ENCODE measurements at places on chromosomes 5 and 9.

DNA sequence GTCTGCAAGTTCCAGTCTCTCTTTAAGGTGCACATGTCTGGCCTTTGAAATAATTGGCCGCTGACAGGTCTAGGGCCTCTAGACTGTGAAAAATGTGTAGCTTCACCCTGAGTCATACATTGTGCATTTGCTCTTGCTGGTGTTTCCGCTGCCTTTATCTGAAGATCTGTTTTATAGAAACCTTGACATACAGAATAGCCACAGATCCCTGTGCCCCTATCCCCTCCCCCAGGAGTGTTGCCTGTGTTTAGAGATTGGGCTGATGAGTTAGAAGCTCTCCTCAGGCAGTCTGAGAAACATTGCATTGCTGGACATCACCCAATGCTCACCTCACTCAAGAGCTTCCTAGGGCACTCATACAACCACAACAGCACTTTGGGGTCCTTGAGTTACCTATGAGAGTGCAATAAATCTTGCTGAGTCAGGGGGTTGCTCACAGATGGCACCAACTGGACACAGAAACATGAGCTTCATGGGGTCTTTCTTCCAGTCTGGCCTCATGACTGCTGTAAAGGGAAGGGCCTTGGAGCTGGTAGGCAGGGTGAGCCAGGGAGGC lies 3.8 kb upstream of the ZNF782 start:
- no peak for DNase-seq

GRCh38 chr5:123450640-123451039 lies 27.4 kb upstream of the CEP120 start:
- DNase-seq = peak; percentile 83

DNA sequence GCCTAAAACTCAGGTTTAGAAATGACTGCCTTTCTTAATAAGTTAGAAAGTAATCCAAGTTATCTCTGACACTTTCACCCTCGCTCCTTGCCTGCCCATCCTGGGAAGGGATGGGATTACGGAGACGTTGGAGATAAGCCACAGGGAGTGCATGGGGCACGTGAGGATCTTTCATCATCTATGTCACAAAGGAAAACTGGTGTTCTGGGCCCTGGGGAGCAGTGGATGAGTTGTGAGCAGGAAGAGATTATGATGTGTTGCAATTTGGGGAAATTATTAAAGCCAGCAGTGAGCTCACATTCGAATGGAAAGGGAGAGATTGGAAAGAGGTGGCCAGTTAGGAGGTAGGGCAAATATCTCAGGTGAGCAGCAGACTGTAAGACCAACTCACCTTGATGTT lies 12.8 kb downstream of the AFAP1L1 start:
- no peak for DNase-seq

DNA sequence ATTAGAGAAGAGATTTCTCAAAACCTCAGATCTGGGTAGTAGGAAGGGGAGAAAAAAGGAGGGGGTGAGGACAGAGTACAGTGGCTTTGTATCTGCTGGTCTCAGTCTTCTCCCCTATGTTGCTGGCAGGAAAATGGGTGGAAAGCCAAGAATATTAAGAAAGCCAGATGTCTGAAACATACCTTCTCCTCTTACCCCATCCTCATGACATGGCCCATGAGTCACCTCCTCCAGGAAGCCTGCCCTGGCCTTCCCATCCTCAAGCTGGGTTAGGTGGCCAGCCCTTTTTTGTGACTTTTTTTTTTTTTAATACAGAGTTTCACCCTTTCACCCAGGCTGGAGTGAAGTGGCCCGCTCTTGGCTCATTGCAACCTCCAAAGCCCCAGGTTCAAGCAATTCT lies 61.8 kb downstream of the ABCA1 start:
- DNase-seq = no peak

- no peak for DNase-seq
These were observed 16.0 kb upstream of the ZCCHC7 start for GRCh38 chr9:37104183-37104889.

GRCh38 chr9:102106439-102106838 lies 368.0 kb upstream of the GRIN3A start:
- DNase-seq = no peak

GRCh38 chr5:139410993-139411828 lies 7.3 kb upstream of the SPATA24 start:
- DNase-seq = no peak

- DNase-seq = no peak
These were observed 94.4 kb upstream of the FSTL4 start for GRCh38 chr5:133706506-133707430.

GRCh38 chr5:95631255-95631958 lies 11.5 kb downstream of the GPR150 start:
- no peak for DNase-seq

DNA sequence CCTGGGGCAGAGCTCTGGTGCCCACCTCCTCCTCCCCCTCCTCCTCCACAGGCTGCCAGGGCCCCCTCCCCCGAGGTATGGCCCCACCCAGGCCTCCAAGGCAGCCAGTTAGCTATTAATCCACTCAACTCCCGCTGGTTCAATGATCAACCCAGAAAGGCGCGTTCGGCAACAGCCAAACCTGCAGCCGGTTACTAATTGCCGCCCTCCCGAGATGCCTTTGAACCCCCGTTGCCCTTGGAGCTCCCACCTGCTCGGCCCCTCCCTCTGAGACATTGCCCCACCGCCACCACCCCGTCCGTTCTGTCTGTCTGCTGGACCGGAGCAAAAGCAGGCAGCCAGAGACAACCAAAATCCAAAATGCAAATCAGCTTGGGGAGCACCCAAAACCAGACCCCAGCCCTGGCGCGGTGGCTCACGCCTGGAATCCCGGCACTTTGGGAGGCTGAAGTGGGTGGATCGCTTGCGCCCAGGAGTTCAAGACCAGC lies 25.8 kb downstream of the NOTCH1 start:
- DNase-seq = no peak

Measured in NCI-H1694 treated with DMSO at 0.1 percent for 48 hours (cell line).